ENCODE measurements at places on chromosomes 16 and 17.

DNA sequence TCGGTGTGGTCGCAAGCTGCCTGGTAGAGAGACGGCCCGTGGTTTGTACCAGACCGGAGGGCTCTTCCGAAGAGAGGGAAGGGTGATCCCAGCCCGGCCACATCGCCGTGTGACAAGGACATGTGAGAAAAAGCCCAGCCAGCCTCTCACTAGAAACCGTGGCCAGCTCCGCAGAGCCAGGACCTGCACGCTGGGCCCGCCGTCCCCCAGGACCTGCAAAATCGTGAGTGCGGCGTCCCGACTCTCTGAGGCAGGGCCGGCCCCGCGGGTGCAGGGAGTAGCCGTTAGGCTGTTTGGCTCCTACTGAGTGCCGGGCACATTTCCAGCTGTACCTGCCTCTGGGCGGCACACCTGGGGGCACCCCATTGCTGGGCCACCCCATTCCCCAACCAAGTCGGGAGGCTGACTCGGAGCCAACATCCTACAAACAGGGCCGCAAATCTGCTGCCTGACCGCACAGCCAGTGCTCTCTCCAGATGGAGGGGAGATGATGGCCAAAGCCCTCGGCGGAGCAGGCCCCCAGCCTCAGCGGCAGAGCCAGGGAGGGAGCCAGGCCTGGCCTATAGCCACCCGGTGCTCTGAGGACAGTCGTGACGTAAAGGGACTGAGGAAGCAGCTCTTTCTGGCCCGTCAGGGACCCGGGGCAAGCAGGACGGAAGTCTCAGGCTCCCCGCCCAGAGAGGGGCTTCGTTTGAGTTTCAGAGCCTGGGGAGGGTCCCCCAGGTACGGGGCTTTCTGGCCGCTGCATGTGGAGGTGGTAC, 33.6 kb upstream of the PABPN1L start:
- no peak for DNase-seq

GRCh38 chr17:9878786-9879525, 26.1 kb downstream of the RCVRN start:
- DNase-seq: no peak

DNA sequence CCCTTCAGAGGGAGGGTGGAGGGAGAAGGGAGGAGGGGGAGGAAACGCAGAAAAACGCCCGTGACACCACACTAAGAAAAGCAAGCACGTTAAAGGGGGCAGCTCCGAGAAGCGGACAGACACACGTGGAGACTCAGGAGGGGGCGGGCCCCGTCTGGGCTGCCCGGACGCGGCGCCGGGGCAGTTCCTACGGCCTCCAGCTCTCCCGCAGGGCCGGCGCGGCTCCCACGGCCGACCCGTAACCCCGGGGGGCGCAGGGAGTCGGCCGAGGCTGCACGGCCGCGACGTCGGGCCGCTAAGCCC, 362 bp downstream of the KLHDC4 start:
- DNase-seq: no peak

DNA sequence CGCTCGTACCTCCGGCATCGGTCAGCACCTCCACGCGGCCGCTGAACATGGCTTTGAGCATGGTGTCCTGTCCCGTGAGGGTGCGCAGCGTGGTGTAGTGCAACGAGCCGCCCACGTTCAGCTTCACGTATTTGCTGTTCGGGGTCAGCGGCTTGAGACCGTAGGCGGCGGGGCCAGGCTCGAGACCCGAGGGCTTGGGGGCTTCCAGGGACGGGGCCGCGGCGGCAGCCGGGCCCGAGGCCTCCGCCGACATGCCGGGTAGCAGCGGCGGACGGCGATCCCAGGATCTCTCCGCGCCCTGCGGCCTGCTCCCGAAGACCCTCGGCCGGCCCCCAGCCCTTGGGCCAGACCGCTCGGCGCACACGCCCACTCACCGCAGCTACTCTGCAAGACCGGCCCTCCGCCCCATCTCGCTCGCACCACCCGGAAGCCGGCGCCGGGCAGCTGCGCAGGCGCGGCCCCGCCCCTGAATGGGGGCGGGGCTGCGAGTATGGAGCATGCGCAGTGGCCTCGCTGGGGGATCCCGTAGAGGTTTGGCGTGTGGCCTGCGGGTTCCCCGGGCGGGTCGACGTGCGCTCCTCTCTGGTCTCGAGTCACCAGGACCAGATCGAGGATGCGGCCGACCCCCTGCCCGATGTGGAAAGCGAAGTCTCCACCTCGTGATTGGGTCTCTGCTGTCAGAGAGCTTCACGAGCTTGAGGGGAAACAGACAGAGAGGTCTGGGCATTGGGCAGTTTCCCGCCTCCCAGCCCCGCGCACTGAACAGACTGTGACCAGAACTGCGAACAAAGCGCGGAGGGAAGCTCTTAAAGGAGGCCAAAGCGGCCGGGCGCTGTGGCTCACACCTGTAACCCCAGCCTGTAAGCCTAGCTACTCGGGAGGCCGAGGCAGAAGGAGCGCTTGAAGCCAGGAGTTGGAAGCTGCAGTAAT, at the start of gene KCTD13:
TSS of gene KCTD13 (minus strand) at position 446 of the 930 bp plus-strand sequence. CDS start at position 253, 193 bp downstream.
- peak; percentile 71 for DNase-seq

GRCh38 chr16:47057630-47057993, 84.1 kb upstream of the DNAJA2 start:
- DNase-seq: no peak

GRCh38 chr17:49390548-49391324, 23.9 kb downstream of the PHB1 start:
- DNase-seq: no peak
